Amygdala (tissue), 56 donors: ENCODE measurements at places on chromosomes 1 and 21.

DNA sequence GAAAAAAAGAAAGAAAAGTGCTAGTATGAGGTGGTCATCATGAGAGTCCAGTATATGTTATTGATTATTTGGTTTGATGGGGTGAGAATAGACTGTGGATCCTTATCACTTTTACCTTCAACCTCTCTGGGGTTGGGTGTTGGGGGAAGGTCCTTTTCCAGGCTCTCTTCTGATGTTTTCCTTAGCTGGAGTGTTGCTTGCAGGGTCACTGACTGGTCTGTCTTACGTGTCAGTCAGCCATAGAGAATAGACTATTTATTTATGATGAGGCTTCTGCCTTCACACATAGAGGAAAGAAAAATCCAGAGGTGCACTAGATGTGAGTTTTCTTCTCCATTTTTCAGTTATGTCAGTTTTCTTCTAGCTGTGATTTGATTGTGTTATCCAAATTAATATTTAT, 36.5 kb downstream of the MAP3K21 start:
- DNase-seq, result no peak

DNA sequence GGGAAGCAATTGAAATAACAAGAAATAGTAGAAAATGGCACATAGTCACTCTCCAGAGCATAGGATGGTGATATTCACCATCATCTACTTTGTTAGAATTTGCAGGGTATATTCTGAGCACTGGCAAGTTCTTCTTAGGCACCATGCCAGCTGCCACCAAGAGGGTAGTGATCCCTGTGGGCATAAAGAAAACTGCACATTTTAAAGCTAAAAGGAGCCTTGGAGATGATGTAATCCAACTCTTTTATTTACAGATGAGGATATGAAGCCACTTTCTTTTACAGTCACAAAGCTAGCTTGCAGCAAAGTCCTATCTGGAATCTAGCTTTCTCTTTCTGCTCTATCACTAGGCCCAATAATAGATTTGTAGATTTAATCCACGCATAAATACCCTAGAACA, 69.0 kb downstream of the PTGER3 start:
- DNase-seq, result no peak

DNA sequence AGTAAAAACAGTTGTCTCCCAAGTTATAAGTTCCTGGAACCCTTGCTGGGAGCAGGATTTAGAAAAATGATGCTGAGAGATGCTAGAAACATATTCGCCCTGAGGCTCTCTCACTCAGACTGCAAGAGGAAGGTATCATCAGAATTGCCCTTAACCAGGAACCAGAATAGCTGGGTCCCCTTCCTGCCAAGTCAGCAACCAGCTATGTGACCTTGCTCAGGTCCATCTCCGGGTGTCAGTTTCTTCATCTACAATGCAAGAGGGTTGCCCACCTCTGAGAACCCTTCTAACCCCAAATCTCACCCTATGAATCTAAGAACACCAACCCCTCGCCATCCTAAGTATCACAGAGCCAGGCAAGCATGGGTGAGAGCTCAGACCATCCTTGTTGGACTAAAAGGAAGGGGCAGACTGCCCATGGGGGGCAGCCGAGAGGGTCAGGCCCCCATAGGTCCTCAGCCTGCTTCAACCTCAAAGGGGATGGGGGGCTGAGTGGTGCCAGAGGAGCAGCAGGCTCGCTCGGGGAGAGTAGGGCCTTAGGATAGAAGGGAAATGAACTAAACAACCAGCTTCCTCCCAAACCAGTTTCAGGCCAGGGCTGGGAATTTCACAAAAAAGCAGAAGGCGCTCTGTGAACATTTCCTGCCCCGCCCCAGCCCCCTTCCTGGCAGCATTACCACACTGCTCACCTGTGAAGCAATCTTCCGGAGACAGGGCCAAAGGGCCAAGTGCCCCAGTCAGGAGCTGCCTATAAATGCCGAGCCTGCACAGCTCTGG, 390 bp upstream of the S100A9 start:
- DNase-seq, result no peak

DNA sequence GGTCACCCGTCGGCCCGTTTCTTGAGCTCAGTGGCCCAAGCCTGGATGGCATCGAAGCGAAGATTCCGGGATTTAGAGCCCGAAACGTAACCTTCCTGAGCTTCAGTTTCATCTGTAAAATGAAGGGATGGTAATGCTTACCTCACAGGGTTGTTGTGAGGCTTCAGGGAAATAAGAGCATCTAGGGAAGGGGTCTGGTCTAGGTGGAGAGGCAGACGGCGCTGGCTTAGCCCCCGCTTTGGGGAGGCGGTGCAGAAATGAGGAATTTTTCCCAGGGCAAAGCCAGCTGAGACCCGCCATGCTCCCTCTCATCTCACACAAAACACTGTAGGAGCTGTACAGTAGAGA, 717 bp upstream of the MYCL start:
- no peak for DNase-seq

DNA sequence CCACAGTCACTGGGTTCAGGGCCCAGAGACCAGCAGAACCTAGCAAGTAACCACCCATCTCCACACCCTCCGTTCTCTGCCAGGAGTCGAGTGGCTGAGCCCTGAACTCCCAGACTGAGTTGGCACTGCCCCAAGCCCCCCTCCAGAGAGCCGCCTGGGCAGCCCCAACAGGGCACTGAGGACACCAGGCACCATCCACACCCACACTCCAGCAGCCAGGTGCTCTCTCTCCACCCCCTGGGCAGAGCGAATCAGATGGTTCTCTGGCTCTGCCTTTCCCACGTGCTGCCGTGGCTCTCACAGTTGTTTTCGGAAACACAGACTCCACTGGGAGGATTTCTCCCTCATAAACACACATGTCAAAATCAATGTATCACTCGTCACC, 13.6 kb downstream of the WDR4 start:
- no peak for DNase-seq

GRCh38 chr1:20124456-20125057, 5.2 kb upstream of the PLA2G2D start:
- DNase-seq, result no peak

- no peak for DNase-seq
Measured at GRCh38 chr1:47323599-47324031, 9.7 kb upstream of the STIL start.

DNA sequence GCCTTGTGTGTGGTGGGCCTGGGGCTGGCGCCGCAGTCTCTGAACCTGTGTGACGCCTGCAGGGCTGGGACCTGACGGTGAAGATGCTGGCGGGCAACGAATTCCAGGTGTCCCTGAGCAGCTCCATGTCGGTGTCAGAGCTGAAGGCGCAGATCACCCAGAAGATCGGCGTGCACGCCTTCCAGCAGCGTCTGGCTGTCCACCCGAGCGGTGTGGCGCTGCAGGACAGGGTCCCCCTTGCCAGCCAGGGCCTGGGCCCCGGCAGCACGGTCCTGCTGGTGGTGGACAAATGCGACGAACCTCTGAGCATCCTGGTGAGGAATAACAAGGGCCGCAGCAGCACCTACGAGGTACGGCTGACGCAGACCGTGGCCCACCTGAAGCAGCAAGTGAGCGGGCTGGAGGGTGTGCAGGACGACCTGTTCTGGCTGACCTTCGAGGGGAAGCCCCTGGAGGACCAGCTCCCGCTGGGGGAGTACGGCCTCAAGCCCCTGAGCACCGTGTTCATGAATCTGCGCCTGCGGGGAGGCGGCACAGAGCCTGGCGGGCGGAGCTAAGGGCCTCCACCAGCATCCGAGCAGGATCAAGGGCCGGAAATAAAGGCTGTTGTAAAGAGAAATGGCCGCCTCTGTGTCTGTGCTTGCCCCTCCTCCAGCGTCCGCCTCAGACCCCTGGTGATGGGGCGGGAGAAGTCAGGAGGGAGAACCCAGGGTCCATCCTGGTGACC, 788 bp downstream of the ISG15 start:
- no peak for DNase-seq

- DNase-seq, result no peak
Measured at GRCh38 chr1:10057343-10057742, 24.6 kb downstream of the UBE4B start.

GRCh38 chr1:2451741-2452140, 24.3 kb upstream of the PLCH2 start:
- DNase-seq, result no peak

GRCh38 chr21:25614441-25614840, 7.2 kb upstream of the MRPL39 start:
- no peak for DNase-seq

GRCh38 chr1:36183309-36183856, 27.4 kb downstream of the MAP7D1 start:
- no peak for DNase-seq

DNA sequence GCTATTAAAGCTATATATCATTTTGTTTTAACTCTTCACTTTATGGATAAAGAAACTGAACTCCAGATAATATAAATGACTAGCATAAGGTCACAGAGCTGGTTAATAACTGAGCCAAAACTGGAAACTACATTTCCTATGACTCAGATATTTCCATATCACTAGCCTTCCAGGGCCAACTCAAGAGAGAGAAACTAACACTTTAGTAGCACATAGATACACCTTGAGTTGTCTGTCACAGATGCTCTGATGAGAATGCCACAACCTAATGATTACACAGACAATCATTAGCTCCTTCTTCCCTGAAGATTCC, 40.7 kb downstream of the NME7 start:
- no peak for DNase-seq

DNA sequence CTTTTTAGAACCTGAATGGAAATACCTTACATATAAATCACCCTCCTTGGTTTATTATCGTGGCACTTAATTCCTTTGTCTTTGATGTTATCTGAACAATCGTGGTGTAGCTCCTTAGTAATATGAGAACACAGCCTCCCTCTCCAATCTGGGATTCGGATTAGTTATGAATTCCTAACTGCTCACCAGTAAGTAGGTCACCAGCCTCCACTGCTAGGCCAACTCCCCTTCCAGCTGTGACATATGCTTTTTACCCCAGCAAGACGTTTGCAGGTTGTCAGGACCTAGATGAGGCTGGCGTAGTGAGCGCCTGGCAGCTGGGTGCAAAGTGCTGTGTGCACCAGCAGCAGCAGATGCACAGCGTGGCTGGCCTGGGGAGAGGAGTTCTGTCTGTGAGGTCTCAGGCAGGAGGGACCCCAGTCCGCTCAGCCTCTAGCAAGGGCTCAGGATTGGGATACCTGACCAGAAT, 38.2 kb downstream of the NTPCR start:
- DNase-seq, result no peak

DNA sequence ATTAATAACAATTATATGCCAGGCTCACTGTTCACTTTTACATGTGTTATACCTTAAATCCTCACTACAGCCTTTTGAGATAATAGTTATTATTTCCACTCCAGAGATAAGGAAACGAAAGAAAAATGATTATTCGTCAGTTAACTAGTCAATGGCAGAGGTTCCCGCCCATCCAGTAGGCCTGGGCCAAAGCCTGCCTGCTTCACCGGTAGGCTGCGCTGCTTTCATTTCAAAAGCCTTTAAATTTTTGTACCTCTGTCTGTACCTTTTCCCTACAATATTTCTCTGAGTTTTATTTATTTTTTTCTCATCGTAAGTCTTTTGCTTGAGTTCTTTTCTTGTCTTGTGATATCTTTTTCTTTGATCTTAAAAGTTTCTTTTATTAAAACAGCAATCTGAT, 3.6 kb downstream of the GPR52 start:
- DNase-seq, result no peak

DNA sequence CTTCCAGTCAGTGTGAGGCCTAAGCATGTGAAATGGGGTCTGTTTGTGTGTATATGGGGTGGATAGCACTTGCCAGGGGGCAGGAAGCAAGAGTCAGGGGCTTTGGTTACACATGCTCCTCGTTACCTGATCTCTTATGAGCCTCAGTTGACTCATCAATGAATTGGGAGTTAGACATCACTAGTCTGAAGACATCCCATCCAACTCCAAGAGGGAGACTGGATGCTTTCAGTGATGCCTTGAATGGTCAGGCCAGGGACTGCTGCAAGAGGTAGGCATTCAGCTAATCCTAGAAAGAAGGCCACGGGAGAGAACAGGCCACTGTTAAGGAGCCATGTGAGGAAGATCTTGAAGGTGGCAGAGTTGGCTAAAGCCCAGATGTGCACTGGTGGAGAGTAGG, 6.3 kb downstream of the RAB25 start:
- no peak for DNase-seq

GRCh38 chr1:47764461-47765046, 232.6 kb downstream of the TRABD2B start:
- DNase-seq, result no peak

DNA sequence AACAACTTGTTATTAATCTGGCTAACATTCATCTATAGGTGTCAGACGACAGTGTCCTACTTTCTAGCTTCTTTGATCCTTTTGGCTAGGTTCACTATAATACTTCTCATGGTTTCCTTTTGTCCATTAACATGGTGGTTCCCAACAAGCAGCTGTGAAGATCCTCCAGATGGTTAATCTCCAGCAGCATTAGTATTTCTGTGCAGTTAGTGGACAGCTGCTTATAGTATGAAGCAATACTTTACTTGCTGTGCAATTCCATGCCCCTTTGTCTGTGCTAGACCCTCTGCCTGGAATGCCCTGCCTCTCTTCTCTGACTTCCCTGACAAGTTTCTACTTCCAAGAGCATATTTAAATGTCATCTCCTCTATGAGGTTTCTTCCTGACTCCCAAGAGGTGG, 41.7 kb upstream of the ARHGAP29 start:
- DNase-seq, result no peak

DNA sequence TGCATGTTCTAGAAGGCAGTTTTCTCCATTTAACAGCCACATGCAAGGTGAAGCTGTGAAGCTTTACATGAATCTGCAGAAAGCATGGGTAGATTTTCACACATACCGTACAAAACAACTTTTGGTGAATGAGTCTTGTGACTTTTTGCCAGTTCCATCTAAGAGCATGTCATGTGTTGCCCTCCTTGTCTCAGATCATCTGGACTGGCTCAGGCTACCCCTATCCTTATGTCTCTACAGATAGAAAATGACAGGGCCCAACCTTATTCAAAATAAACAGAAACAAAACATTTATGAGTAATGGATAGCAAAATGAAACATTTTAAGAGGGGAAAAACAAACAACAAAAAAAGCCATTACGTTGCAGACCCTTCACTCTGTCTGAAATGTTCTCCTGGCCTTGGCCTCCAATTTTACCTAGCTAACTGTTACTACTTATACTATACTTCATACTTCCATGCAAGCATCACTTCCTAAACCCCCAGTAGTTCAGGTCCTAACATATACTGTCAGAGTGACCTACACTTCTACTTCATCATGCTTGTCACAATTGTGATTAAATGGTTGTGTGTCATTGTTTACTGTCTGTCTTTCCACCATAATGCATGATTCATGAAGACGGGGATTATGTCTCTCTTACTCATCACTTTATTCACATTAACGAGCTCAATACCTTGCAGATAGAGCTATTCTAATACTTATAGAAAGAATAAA, 39.0 kb downstream of the LRRC8C start:
- no peak for DNase-seq

DNA sequence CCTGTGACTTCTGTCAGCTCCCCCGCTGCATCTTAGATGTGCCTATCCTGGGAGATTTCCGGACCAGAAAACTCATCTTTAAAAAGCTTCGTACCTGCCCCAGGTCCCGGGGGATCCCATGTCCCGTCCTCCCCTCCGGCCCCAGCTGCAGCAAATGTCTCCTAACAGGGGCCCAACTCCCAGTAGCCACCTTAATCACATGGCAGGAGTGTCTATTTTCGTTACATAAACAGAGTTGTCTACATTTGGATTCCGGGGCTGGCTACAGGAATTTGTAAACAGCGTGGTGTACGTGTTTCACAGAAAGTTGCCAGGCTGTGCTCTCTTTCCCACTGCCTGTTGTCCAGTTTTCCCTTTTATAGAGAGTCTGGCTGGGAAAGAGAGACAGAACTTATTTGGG, 17.9 kb upstream of the KCNE2 start:
- DNase-seq, result no peak
